ENCODE measurements at places on chromosomes 7 and 10.

DNA sequence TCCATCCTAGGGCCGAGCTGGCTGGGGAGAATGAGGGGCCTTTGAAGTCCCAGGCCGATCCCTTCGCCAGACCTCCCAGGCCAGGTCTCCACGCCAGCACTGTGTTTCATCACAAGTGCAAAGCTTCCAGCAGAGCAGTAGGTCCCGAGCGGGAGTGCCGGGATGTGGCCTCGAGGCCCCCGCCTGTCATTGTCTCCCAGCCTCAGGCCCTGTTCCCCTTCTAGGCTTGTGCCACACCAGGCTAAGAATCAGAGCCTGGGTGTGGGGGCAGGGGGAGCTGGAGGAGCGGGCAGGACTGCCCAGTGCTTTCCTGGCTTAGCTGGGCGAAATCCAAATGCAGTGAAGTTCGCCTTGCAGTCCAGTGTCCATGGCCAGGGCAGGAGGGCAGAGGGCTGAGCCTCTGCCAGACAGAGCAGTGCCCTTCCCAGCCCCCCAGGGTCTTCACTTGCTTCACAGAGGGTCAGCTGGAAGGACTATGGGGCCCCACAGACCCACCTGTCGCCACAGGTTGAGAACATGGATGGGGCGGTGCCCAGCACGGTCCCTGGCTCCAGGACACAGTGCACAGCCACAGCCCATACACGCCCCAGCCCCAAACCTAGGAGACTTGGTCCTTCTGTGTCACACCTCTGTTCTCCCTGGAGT lies 20.2 kb upstream of the PFKFB3 start:
- DNase-seq: no peak

DNA sequence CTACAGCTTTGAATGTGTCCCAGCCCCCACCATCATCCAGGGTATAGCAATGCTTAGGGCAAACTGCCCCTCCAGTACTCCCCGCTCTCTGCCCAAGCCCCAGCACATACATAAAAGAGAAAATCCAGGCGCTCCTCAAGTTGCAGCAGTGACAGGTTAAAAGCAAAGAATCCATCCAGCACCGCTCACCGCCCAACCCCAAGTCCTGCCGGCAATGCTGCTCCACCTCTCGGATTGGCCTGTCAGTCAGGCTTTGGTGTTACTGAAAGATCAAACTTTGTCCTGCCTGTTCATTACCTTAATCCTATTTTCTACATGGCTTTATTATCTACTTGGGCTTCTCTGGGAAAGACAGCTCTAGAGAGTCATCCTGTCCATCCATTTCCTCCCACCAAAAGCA lies 31.9 kb downstream of the DPCD start:
- no peak for DNase-seq

- DNase-seq: no peak
Measured at GRCh38 chr7:140518370-140519006, 39.2 kb upstream of the MKRN1 start.

GRCh38 chr7:109639561-109639960 lies 1069.9 kb downstream of the DNAJB9 start:
- DNase-seq: no peak

- no peak for DNase-seq
Measured at GRCh38 chr7:112511451-112512202, 30.8 kb downstream of the LSMEM1 start.

DNA sequence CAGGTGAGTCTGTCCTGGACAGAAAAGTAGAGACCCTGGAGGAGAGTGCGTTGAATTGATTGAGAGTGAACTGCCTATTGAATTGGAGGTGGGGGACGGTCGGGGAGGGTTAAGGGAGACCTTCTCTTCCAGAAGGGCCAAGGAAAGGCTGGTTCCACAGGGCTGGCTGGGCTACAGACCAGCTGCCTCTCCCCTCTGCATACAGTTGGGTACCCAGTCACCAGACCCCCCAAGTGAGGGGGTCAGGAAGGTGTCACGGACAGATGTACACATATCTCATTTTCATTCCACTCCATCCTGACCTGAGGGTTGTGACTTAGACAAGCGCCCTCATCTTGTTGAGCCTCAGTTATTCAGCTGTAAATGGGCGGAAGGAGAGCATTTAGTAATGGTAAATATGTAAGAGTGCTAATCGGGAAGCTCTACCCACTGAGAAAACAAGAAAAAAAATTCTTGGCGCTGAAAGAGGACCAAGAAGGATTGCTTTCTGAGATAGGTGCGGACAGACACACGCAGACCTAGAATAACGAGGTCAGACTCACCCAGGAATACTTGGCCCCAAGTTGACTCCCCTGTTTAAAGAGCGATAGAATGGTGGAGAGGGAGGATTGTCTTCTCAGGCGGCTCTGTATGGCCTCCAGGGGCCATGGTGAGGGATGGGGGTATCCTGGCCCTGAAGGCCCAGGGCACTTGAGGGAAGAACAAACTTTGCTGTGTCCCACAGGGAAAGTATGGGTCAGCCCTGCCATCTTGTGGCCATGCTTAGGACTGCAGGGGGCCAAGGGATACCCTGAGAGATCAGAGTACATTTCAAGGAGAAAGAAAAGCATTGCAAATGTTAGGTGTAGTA lies 7.2 kb upstream of the MBL2 start:
- DNase-seq: no peak

DNA sequence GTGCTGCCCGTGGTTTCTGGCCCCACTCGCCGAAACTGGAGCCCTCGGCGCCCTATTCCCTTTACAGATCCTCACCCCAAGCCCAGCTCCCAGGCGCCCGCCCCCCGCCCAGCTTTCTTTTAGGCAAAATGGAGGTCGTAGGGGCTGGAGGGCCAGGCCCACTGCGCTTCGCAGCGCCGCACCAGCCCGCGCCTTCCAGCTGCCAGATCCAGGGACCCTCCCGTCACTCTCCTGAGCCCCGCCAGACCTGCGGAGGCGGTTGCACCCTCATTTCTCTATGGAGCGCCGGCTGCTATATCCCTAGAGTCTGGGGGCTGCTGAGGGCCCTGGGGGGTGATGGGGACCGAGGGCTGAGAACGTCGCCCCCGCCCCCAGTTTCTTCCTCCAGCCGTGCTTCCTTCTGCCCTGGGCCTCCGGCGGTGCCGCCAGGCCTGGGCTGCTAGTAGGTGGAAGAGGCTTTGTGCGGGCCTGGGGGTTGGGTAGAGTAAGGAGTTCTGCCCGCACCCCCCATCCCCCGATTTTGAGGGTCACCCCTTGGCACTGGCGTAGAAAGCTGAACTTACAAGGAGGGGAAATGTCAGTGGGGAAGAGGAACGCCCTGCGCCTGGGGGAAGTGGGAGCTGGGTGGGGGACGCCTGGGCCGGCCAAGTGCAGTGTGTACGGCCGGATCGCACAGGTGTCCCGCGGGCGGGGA lies 1.0 kb downstream of the GNB2 start:
- no peak for DNase-seq

- no peak for DNase-seq
Measured at GRCh38 chr10:31668326-31668725, 260.3 kb downstream of the ARHGAP12 start.

DNA sequence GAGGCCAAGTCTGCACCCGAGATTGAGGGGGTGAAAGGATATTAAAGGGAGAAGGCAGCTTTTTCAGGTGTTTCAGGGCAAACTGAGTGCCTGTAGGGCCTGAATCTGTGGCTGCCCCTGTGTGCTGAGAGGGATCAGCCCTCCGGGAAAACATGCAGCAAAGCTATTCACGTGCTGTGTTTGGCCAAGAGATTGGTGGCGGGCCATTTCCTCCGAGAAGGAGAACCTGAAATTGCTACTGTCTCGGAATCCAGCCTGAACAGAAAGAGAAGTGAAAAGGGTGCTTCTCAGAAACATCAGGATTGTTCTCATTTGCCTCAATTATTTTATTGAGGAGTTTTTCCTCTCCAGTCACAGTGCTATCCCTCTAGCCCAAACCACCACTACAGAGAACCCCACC lies 16.0 kb downstream of the GIMAP5 start:
- DNase-seq: no peak

GRCh38 chr10:55283031-55283430 lies 482.0 kb upstream of the PCDH15 start:
- DNase-seq: no peak

DNA sequence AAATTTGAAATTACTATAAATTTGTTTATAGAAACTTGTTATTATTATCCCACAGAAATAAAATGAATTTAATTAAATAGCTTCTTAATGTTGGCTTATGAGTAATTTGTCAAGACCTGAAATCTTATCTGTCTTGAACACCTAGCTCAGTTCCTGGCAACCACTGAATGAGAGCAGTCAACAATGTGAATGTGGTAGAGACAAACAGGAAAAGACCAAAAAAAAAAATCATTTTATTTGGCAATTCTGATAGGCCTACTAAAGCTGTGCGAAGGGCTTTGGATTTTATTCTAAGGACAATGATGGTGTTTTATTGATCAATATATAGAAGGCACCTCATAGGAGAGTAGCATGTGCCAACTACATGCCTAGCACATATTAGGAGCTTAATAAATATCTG lies 127.8 kb upstream of the RSU1 start:
- DNase-seq: no peak

- DNase-seq: no peak
Measured at GRCh38 chr7:111011520-111011919, 79.4 kb upstream of the LRRN3 start.

DNA sequence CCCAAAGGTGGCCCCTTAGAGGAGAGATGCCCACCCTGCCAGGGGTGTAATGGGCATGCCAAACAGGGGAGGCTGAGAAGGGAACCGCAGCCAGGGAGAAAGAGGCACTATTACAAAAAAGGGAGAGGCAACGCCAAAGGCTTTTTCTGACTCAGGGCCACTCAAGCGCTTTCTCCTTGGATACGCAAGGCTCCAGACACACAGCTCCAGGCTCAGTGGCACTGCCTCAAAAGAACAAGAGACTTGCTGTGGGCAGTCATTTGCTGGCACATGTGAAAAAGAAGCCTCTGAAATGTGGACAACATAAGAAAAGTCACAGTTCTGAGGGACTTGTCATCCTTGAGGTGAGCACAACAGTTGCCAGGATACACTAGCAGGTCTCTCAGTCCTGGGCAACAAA lies 128.4 kb downstream of the DGKI start:
- DNase-seq: no peak

DNA sequence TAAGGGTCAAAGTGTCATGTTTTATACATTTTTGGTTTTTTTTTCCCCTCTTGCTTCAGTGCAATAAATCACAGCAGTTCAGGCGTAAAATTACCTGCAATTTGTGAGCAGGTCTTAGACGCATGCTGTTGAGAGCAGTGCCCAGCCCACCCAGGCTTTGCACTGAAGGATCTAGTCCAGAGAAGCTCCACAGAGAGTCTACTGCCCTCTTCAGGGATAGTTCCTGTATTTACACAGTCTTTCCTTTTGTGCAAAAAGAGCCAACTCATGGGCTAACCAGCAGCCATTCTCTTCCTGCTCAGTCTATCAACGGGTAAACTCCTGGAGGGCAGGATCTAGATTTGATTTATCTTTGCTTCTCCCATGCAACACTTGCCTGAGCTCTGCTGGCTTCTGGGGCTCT lies 82.2 kb upstream of the NAMPT start:
- DNase-seq: no peak

- DNase-seq: no peak
Measured at GRCh38 chr7:25831062-25831691, 320.8 kb upstream of the NFE2L3 start.

GRCh38 chr7:157467496-157468212 lies 130.8 kb downstream of the DNAJB6 start:
- no peak for DNase-seq

DNA sequence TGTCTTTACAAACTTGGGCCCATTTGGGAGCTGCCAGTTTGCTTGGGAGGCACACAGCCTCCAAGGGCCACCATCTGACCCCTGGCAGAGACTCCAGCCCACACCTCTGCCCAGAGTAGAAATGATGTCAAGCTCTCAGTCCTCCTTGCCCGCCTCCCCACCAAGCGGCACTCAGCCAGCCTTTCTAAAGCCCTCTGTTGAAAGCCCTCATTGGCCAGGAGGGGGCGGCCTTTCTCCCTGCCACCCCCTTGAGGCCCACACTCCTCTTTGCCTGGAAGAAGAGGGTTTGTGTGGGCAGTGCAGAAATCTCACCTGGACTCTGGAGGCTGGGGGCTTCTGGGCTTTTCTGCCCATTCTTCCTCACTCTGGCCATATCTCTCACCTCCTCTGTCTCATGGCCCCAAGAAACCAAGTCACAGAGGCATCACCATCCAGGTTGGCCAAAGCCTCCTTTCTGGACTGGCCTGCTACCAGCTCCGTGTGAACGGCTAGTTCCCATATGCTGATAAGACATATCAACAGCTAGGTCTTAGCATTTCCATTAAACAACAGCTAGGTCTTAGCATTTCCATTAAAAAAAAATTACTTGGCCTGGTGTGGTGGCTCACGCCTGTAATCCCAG lies 36.1 kb downstream of the UBTD1 start:
- DNase-seq: no peak

GRCh38 chr7:29030781-29031275 lies 72.7 kb upstream of the TRIL start:
- no peak for DNase-seq

GRCh38 chr10:7544203-7544602 lies 122.6 kb downstream of the ITIH5 start:
- DNase-seq: no peak

DNA sequence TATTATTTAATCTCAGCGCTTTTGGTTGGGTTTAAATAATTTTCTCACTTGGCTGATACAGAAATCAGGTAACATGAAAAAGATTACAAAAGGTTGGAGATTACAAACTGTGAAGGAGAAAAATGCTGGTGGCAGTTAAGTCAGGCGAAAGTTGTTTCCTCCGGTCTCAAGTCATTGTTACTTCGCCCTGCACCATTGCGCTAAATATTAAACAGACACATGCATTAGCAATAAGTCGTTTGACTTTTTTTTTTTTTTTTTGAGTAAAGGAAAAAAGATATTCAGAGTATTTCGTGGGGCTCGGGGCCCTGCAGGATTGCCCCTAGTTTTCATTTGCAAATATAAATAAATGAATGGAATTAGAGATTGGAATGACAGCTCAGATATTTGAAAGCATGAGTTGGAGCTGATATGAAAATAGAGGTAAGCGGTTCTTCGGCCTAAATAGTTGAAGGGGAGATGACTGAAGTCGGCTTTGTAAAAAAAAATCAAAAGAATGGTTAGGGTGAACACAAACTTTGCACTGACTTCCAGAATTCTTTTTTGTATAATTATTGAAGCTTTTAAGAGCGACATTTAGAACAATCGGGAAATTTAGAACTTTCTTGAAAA lies 914 bp downstream of the SDHAF3 start:
- DNase-seq: no peak

- no peak for DNase-seq
Measured at GRCh38 chr7:129067943-129068548, 13.1 kb upstream of the TNPO3 start.

DNA sequence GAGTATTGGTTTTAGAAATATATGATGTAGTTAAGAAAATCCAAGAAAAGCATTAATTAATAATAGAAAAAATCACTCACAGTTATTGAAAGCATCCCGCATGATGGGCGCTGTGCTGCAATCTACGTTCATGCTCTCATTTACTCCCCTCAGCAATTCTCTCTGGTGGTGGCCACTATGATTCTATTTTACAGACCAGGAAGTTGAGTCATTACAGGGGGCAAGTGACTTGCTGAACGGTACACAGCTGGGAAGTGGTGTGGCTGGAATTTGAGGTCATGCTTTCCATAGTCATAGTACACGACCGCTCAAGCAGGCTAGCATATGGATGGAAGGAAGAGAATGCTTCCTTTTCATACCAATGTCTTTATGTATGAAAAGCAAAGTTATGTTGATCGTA lies 117.4 kb downstream of the TES start:
- no peak for DNase-seq
